ENCODE measurements at places on chromosomes 12 and 14. TPM values are rescaled to one million over a fixed set of nuclear protein-coding genes. Genes with fewer than 3 reads are reported as not detected.

AKAP5 gene
- 0.25 TPM for total RNA-seq

WDHD1 gene
- 13.0 TPM for total RNA-seq

CIROP gene
- not detected for total RNA-seq

KDM5A gene
- 17.0 TPM for total RNA-seq

GDF3 gene
- total RNA-seq, result not detected

C12orf60 gene
- 1.8 TPM for total RNA-seq

FSCB gene
- not detected for total RNA-seq

PLEKHD1 gene
- total RNA-seq, result 0.03 TPM

CNTN1 gene
- total RNA-seq, result 64.6 TPM

POLE2 gene
- total RNA-seq, result 15.9 TPM

KCNMB4 gene
- total RNA-seq, result 0.18 TPM

NXPH4 gene
- total RNA-seq, result 3.8 TPM

SLC17A8 gene
- total RNA-seq, result not detected

TAS2R7 gene
- total RNA-seq, result not detected

CCDC60 gene
- total RNA-seq, result not detected

KIF5A gene
- 0.24 TPM for total RNA-seq

TAS2R31 gene
- total RNA-seq, result not detected

MAP3K9 gene
- 4.7 TPM for total RNA-seq

KCNA1 gene
- not detected for total RNA-seq

PGF gene
- total RNA-seq, result 3.5 TPM

STYK1 gene
- total RNA-seq, result 0.23 TPM

MYF6 gene
- total RNA-seq, result not detected

PTCSC3 gene
- not detected for total RNA-seq

FOXN4 gene
- 0.12 TPM for total RNA-seq

WNT1 gene
- not detected for total RNA-seq

CLEC2B gene
- 3.0 TPM for total RNA-seq

PRR13 gene
- 388 TPM for total RNA-seq

GUCY2C gene
- 0.01 TPM for total RNA-seq

ART4 gene
- total RNA-seq, result not detected

PMEL gene
- 0.65 TPM for total RNA-seq

CLECL1 gene
- not detected for total RNA-seq

OR4K5 gene
- not detected for total RNA-seq

PTPN6 gene
- 10.3 TPM for total RNA-seq

WNK1 gene
- total RNA-seq, result 80.6 TPM

FAM177A1 gene
- total RNA-seq, result 86.8 TPM

KLRC4 gene
- not detected for total RNA-seq

ORAI1 gene
- 46.5 TPM for total RNA-seq

TAS2R50 gene
- total RNA-seq, result not detected

KRT75 gene
- 0.29 TPM for total RNA-seq

GALNT16 gene
- 3.6 TPM for total RNA-seq

NEUROD4 gene
- not detected for total RNA-seq

SYT1 gene
- 6.3 TPM for total RNA-seq

CRADD gene
- 13.9 TPM for total RNA-seq

TUBA1B gene
- 2,553 TPM for total RNA-seq

KRT86 gene
- 41.1 TPM for total RNA-seq

GLIPR1L1 gene
- not detected for total RNA-seq

DPY19L2 gene
- total RNA-seq, result 1.7 TPM

SCN8A gene
- 2.5 TPM for total RNA-seq

EXOC3L4 gene
- 0.94 TPM for total RNA-seq

SMIM41 gene
- not detected for total RNA-seq

Data from A549 treated with CpdA at 1 μM for 4 hours (cell line).